GM03348 (cell line): ENCODE measurements at places on chromosomes 5 and 9.

- no peak for DNase-seq
These were observed 86.8 kb downstream of the GTF3C4 start for GRCh38 chr9:132757016-132757415.

DNA sequence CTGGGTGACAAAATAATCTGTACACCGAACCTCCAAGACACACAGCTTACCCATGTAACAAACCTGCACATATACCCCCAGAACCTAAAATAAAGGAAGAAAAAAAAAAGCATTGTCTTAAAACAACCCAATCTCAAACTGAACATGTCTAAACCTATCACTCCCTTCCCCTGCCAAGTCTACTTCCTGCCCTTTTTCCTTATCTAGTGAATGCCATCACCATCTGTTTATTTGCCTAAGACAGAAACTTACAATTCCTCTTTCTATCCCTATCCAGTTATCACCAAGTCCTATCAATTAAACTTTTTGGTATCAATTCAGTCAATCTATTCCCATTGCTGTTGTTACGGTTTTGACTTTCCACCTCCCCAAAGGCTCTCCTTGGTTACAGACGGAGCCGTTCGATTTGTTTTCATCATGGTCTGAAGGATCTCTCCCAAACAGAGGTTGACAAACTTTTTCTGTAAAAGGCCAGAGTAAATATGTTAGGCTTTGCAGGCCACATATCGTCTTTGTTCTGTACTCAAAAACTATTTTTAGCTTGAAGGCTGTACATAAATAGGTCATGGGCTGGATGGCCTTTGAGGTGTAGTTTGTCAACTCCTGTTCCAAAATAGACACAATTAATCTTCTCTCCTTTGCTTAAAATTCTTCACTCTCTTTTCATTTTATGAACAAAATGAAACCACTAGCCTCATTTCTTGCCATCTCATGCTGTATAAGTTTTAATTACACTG is 12.1 kb downstream of the NOL8 start:
- DNase-seq = no peak

DNA sequence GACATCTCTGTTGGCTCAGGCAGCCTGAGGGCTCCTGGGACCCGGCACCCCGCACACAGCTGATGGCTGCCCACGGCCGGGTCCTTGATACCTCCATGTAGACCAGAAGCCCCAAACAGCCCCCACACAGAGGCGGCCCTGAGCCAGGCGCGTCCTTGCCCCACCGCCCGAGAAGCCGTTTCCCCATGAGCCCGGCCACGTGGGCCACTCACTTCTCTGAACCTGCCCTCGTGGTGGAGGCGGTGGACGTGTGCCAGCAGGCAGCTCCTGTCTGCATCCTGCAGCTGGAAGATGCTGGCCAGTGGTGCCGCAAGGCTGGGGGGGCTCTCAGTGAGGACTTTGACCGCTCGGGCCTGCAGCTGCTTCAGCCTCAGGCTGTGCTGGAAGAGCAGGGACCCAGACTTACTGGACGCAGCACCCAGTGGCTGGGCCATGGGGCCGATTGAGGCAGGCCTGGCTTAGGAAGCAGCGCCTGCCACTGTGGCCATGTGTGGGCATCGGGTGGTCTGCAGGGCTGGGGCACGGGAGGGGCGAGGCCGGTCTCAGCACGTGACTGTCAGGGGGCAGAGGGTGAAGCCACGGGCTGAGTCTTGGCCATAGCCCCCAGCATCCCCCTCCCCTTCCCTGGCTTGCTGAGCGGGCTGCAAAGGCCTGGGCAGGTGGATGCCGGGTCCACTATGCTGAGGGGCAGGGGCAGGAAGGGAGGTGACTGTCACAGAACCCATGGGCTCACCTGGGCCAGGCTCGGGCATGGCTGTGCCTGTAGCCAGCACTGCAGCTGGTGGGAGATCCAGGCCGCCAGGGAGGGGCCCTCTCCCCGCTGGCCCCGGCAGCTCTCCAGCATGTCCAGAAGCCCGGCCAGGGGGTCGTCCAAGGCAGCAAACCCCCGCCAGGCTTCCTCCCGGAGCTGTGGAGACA is 50.0 kb downstream of the EXD3 start:
- no peak for DNase-seq

DNA sequence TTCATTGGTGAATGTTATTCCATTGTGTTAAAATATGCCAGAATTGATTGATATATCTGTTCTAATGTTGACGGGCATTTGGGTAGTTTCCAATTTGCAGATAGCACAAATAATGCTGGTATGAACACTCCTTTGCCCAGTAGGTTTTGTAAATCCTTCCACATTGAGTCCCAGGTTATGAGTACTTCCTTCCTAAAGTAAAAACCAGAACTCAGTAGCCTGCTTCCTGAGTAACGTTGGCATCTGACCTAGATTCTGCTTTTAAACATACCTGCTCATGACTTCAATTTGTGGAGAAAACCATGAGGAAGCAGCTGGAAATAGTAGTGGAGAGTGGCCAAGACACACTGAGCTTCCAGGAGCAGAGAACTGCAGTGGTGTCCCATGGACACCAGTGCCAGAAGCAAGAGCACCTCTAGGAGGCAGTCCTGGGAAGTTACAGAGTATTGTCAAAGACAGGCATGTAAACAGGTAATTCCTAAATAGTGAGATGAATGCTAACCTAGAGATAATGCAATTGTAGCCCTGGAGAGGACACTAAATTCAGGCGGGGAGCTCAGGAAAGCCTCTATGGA is 24.3 kb upstream of the RASGRF2 start:
- DNase-seq = no peak

- no peak for DNase-seq
These were observed 3.5 kb upstream of the ACTBL2 start for GRCh38 chr5:57486027-57486602.

DNA sequence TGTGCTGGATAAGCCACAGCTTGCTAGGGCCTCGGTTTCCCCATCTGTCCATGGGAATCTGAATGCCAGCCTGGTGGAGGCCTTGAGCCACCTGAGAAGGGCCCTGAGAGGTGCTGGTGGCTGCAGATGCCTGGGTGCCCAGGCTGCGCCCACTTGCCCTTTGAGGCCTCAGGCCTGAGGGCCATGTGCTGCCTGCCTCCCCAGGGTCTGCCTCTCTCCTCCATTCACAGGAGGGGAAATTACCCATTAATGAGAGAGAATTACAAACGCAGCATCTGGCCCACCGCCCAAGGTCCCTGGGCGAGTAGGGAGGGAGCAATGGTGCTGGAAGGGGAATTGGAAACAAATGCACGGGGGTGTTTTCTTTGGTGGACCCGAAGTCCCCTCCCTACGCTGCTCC is 59.6 kb downstream of the BARX1 start:
- DNase-seq = peak; percentile 2

DNA sequence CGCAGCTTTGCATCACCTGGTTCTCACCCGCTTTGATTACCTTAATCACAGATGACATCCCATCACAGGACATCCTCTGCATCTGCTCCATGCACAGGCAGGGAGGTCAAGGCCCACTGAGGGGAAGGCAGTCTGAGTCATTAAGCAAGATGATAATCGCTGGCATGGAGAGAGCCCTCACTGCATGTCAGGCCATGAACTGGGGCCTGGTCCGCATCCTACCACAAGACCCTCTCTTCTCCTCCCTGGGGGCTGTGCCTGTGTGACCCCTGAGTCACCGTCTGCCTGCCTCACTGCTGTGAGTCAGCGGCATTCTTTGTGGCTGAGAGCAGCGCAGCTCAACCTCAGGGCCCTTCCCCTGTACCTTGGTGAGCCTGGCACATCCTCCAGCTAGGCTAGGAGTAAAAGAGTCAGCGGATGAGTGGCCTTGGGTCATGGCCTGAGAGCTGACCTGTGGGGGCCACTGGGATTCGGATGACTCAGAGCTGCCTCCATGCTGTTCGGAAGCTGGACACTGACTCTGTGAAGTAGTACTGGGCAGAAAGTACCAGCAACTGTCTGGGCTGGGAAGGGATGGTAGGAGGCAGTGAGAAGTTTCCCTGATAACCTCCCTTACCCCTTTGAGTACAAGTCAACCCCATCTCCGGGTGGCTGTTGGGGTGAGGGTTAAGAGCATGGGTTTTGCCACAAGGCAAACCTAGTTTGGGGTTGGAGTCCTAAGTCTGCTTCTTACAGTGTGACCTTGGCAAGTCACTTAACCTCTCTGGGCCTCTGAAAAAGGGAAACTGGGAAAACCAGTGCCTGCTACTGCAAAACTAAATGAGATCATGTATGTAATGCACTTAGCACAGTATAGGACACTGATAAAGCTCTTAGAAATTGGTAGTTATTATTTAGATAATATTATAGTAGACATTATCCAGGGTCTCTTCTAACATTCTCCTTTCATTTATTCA is 14.6 kb upstream of the ARSI start:
- DNase-seq = peak; percentile 89

GRCh38 chr5:102596113-102596512 is 97.3 kb upstream of the SLCO6A1 start:
- no peak for DNase-seq

GRCh38 chr5:177473443-177474001 is at the start of gene DBN1:
DBN1 (minus strand) TSS chr5:177473634; CDS start chr5:177473521, 113 bp downstream.
- DNase-seq = peak; percentile 96

DNA sequence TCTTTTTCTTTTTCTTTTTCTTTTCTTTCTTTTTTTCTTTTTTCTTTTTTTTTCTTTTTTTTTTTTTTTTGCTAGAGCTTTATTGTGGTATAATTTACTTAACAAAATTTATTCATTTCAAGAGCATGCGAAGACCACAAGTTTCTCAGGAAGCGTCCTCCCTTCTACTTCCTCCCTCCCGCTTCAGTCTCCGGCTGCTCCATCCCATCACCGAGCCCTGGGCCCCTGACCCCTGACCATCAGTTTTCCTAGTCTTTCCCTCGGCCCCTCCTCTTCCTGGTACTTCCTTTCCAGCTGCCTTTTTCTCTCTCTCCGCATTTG is 34.7 kb downstream of the C9orf152 start:
- no peak for DNase-seq

- peak; percentile 49 for DNase-seq
These were observed 9.3 kb upstream of the MEGF9 start for GRCh38 chr9:120723565-120723964.

DNA sequence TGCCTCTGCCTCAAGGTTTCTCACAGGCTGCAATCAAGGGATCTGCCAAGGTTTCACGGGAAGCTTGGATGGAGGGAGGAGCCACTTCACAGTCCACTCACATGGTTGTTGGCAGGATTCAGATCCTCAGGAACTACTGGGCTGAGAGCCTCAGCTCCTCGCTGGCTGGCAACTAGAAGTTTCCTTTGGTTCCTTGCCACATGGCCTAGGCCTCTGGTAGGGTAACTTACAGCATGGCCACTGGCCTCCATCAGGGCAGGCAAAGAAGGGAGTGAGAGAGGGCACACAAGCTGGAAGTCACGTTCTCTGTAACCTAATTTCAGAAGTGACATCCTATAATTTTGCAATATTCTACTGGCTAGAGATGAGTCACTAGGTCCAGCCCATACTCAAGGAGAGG is 32.2 kb downstream of the SPOCK1 start:
- DNase-seq = peak; percentile 47

DNA sequence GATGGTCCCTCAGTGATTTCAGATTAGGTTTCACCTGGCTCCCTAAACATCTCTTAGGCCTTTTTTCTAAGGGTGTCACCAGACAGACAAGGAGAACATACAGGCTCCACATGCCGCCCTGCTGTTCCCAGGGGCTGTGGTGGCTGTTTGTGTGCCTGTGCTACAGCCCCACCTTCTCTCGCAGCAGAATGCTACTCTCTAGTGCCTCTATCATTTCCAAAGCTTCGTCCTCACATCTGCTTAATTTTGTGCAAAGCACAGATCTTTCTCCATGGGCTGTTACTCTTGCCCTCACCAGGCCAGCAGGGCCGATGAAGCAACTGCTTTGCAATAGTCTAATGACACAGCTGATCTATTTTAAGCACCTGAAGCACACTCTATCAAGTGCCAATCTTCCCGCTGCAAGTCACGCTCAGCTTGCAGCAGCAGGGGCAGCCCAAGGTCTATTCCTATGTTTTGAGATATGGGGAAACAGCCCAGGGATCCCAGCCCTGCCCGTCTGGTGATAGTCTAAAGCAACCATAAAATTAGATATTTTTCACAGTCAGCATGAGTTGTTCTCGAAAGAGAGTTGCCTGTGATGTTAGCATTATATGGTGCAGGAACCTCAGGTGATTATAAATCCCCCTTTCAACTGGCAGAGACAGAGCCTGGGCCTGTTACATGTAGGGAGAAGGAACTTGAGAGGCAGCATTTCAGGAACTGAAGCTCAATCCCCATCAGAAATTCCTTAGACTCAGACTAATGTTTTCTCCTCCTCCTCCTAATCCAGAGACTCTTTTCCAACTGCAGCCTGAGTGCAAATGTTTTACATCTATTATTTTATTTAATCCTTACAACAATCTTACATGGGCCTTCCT is 12.7 kb downstream of the ABLIM3 start:
- DNase-seq = peak; percentile 55

- DNase-seq = no peak
These were observed 49.2 kb downstream of the SPIN1 start for GRCh38 chr9:88437210-88438146.

DNA sequence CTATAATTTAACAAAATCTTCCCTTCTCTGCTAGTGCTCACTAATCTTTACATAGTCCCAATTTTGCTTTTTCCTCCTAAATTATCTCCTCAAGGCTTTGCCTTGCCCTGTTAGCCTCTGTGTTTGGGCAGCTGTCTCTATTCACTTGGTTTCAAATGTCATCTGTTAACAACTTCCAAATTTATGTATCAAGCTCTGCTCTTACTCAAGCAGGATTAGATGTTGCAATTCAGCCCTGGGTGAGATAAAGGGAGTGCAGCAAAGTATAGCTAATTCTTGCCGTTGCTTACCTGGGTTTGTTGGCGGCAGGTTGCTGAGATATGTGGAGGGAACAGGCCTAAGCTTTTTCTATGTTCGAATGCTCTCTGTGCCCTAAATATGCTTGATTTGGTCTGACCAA is 483.8 kb downstream of the DMAC1 start:
- DNase-seq = peak; percentile 42

GRCh38 chr9:15909297-15909696 is 356.5 kb downstream of the CCDC171 start:
- DNase-seq = peak; percentile 25

- no peak for DNase-seq
These were observed 205.2 kb downstream of the AOPEP start for GRCh38 chr9:94931740-94932139.

- DNase-seq = no peak
These were observed 166.8 kb downstream of the TRPM3 start for GRCh38 chr9:70954596-70955143.

DNA sequence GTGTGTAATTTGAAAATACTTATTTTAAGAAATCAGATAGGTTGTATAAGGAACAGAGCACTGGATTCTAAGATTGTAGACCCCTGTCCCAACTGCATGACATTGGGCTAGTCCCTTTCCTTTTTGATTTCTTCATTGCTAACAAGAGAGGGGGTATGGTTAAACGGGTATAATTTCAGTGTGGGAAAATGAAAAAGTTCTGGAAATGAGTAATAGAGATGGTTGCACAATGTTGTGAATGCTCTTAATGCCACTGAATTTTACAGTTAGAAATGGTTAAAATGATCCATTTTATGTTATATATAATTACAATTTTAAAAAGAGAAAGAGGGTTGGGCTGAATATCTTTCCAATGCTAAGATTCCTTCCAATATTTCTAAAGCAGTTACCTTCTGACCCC is 103.3 kb upstream of the LHFPL2 start:
- DNase-seq = peak; percentile 30

DNA sequence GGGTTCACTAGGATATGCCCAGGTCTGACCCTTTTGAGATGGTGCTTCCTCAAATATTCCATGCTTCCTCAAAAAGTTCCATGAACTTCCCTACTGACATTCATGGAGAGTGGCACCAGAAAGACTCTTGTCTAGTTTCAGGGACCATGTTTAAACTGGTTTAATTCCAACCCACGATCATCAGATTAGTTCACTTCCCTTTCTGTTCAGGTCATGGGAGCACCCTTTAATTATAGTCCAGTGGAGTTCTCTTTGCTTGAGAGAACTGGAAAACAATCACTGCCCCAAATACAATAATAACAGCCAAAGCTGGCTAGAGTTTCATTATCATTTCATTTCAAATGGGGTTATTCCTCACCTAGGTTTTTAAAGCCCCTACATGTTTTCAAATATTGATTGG is 9.7 kb upstream of the ERBIN start:
- no peak for DNase-seq
